Stimulated activated CD4-positive, alpha-beta T cell treated with anti-CD3 and anti-CD28 coated beads, Interleukin-15, amount 100 ng/mL, for 24 hours (primary cell): ENCODE measurements at places on chromosomes 6 and 20.

DNA sequence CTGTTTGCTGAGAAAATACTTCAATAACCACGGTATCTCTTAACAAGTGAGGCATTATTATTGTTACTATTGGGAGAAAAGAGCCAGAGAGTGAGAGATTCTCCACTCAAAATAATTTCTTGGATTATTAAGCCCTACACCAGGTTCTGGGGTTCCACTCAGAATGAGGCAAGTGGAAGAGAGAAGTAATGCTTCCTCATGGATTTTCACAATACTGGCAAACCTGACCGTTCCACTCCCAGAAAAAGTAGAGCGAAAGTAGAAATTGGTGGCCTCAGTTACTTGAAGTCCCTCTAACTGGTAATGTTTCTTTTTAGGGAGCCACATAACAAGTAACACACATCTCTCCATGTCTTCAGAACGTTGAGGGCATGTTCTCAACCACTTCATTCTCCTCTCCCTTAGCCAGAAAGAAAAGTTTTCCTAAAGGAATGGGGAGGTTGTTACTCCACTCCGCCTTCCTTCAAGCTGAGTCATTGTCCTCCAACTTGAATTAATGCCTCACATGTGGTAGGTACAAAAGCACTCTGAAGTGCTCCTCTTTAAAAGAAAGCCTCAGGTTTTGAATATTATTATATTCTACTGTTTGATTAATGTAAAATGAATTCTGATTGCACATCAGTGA, 1.9 kb downstream of the BAG2 start:
- DNase-seq, result no peak

DNA sequence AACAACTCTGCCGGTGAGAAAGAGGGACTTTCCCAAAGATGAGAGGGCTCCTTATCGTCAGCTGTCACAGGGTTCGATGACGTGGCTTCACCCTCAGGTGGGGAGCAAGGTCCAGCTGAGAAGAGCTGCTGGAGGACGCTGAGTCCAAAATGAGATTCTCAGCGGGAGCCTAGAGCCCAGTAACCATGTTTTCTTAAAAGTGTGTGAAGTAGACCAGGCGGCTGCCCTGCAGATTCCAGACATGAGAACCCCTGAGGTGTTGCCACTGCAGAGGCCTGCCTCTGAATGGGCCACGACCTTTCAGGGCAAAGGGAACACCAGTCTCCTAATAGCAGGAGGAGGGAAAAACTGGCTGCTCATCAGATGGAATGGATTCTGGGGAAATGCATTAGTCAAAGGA, 375.1 kb downstream of the BTBD9 start:
- no peak for DNase-seq

GRCh38 chr6:109290143-109290931, 91.9 kb downstream of the CD164 start:
- no peak for DNase-seq

- no peak for DNase-seq
Observed at GRCh38 chr6:9138936-9139335, 703.6 kb upstream of the SLC35B3 start.

DNA sequence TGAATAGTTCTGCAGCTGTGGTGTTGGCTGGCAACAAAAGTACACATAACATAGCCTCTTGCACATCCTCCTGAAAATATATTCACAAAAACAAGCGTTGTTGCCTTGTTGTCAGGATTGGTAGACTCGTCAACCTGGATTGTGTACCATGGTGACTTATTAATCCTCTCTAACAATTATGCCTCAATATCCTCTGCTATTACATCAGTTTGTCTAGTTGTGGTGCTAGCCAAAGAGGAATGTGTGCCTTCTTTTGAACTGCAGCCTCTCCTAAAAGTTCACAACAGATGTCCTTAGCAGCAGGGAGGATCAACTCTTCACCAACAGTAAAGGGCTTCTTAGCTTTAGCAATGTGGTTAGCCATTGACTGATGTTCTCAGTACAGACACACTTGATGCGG, 3.6 kb upstream of the SF3B5 start:
- DNase-seq, result no peak

GRCh38 chr6:169938262-169938701, 186.9 kb downstream of the ERMARD start:
- no peak for DNase-seq

GRCh38 chr6:128410584-128410983, 109.8 kb downstream of the PTPRK start:
- no peak for DNase-seq

DNA sequence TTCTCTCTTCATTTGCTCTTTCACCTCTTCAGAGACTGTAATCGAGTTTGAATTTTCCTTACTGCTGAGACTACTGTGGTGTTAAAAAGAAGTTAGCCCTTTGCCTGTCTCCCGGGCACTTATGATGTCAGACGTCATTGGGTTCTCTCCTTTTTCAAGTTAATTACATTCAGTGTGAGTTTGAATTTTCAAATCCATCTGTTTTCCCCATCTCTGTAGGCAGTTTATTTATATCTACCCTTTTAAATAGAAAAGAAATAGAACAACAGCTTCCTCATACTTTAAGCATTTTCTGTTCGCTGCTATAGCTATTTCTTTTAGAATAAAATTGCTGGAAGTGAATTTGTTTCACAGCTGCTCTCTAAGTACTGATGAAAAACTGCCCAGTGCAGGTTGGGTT, 81.4 kb downstream of the MCHR2 start:
- DNase-seq, result no peak
